ENCODE measurements at places on chromosomes 4 and X.

DNA sequence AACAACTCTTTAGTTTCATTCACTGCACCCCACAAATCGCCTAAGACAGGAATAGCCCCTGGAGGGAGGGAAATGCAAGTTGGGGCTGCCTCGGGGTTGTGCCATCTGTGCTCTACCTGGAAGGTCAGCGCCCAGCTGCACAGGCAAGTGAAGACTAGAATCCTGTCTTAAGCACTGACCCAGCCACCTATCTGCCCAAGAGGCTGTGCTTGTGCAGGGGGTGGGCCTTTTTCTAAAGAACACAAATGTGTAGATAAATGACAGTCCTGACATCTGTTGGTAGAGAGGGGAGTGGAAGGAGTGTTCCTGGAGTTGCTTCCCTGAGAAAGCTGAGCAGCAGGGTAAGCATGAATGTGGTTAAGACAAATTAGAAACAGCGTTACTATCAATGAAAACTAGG is 15.7 kb downstream of the ZNF518B start:
- no peak for DNase-seq

- DNase-seq, result no peak
Measured at GRCh38 chr4:153074486-153074885, 129.8 kb upstream of the TRIM2 start.

DNA sequence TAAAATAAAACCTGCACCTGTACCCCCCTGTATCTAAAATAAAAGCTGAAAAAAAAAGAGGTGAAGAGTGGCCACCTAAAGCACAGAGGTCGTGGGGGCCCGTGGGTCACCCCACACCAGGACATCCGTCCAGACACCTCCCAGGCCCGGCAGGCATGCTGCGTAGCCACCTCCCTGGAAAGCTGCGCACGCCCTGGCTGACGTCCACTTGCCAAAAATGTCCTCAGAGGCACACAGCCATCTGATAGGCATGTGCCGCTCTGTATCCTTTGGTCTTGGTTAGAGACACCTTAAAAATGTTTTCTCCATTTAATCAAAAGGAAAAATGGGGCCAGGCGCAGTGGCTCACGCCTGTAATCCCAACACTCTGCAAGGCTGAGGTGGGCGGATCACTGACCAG is 17.7 kb downstream of the FAM53A start:
- no peak for DNase-seq

DNA sequence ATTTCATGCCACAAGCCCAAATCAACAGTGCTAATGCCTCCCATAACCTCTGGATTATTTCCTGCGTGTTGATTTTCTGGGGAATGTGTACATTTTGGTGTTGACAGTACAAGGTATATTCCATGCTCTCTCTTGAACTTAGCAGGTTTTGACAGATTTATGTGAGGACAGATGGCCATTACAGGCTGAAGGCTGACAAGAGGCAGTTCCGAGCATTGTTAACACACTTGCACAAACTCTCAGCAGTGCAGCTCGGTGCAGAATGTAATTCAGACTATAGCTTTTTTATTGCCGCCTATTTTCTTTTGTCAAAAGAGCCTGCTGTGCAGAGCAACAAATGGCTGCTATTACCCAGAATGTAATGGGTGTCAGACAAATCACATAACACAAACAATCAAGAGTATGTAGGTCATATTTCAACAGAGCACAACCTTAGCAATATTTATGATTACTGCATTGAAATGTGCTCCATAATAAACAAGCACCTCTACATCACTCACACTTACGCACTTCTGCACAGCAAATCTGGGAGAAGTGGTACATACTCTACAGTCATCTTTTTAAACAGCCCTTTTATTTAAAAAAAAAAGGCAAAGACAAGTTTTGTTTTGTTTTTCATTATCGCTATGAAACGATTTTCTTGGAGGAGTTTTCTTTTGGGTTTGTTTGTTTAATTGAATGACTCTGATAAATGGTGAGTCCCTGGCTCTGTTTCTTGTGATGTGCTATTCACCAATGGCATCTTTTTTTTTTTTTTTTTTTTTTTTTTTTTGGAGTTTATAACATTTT is 71.6 kb downstream of the PPARGC1A start:
- DNase-seq, result no peak

GRCh38 chrX:66833426-66833825 is 194.5 kb upstream of the EDA2R start:
- no peak for DNase-seq

DNA sequence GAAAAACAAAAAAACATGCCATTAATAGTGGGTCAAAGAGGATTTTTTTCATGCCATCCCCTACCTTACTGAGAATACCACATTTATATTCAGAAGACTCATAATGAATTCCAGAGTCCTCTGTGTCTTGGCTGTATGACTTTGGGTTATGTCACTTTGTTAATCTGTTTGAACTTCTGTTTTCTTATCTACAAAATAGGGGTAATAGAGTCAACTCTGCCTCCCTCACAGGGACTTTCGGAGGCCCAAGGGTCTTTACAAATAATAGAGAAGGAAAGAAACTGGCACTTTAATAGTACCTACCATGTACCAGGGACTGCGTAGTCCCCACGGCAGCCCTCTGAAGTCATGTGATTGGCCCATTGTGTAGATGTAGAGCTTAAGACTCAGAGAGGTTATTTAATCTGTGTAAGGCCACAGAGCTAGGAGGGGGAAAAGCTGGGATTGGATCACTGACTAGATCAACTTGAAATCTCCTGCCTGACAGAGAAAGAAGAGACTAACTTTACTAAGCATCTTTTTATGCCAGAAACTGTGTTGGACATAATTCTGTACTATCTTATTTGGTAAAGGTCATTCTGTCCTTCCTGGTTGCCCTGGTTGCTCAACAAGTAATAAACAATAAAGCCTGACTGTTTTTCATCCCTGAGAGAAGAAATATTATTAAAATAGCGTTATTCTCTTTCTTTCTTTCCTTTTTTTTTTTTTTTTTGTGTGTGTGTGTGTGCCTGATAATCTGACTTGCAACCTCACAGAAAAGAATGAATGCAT is 59.6 kb downstream of the NFKB1 start:
- DNase-seq, result no peak

GRCh38 chr4:36088542-36088941 is 155.8 kb downstream of the ARAP2 start:
- no peak for DNase-seq

DNA sequence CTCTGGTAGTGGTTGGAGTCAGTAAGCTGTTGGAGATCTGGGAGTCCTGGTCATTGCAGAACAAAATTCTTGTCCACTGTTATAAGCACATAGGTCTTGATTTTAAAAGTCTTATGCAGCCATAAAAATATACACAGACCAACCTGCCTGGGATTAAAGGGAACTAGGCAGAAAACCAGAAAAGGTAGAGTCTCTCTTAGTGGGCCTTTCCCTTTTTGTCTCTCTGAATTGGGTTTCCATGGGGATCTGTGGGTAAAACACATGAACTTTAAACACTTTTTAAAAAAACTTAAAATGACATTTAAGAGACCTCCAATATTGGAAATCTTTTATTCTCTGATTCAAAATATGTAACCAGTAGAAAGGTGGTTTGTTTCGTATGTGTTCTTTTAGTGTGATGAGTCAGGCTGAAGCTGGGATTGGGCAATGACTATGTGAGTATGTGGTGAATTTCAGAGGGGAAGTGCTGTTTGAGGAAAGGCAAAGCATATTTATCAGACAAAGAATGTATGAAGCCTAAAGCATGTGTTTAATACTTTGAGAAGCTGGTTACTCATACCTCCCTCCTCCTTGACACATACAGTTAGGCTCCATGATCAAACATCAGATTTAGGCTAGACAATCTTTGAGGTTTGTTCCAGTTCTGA is 29.6 kb downstream of the SLC16A2 start:
- peak; percentile 92 for DNase-seq
